Activated CD4-positive, alpha-beta memory T cell treated with anti-CD3 and anti-CD28 coated beads for 36 hours (primary cell): ENCODE measurements at places on chromosomes 1 and 21.

DNA sequence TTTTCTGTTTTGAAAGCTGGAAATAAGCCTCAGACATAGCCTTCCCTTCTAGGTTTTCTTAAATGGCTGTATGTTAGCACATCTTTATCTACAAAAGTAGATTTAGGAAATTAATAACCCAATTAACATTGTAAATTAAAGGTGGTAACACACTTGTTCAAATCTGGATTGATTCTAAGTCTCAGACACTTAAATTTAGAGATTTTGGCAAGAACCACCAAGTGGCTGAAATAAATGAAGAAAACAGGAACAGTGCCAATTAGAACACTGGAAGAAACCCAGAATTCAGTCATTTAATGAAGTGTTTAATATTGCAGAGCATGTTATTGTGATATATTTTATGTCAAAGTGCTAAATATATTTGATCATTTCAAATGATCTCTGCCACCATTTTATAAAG lies 628.2 kb downstream of the USP25 start:
- DNase-seq = no peak

DNA sequence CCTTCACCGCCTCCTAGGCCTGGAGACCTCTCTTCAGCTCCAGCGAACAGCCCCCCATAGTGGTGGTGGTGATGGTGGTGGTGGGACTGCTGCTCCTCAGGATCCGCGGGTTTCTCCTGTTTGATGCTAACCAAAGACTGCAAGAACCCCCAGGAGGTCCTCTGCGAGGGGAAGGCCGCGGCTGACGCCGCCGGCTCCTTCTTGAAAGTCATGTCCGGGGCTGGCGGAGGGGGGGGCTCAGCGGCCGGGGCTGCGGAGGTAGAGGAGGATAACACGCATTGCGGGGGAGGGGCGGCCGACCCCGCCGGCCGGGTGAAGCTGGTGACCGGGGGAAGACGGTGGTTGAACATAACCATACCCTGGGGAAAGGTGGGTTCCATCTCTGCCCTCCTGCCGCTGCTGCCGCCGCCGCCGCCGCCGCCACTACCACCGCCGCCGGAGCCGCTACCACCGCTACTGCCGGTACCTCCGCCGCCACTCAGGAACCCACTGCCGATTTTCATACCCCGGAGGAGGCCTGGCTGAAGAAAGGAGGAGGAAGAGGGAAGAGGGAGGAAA lies 554 bp downstream of the ZNF281 start:
- DNase-seq = peak; percentile 57

DNA sequence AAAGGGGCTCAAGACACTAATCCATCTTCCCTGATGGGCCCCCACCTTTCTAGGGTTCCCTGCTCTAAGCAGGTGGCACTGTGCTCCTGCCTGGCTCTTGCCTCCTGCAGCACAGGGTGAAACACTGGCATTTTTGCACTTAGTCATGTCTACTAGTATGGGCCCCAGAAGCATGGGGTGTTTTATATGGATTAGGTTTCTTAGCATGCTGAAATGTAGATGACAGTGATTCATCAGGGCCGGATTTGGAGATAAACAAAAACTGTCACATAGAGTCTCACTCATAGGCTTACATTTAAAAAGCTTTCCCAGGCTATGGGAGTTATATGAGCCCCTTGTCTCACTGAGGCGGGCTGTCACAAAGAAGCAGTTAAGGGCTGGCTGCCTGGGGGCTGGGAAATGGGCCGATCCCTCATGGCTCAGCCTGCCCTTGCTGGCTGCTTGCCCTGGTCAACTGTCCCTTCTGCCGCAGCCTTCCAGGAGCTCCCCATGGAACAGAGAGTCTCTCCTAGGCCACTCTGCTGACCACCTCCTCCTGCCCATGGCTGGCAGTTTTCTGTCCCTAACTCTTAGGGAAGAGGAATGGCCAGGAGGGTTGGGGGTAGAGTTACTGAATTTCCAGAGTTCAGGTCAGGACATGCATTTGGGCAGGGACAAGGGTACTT lies 6.5 kb downstream of the GALNT2 start:
- no peak for DNase-seq

DNA sequence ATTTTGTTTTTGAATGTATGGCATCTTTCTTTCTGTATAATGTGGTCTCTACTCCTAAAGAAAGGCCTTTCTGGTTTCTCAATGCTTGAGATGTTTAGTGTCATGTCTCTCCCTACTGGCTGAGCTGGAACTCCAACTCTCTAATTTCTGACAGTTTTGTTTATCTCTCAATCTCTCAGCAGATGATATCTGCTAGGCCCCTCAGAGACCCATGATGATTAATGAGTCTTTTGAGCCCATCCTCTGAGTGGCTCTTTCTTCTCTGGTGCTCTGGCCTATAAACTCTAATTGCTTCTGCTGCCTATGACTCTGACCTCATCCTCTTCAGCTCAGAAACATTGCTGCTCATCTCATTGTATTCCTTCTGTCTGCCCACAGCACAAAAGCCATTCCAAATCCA lies 46.6 kb downstream of the CRB1 start:
- no peak for DNase-seq

DNA sequence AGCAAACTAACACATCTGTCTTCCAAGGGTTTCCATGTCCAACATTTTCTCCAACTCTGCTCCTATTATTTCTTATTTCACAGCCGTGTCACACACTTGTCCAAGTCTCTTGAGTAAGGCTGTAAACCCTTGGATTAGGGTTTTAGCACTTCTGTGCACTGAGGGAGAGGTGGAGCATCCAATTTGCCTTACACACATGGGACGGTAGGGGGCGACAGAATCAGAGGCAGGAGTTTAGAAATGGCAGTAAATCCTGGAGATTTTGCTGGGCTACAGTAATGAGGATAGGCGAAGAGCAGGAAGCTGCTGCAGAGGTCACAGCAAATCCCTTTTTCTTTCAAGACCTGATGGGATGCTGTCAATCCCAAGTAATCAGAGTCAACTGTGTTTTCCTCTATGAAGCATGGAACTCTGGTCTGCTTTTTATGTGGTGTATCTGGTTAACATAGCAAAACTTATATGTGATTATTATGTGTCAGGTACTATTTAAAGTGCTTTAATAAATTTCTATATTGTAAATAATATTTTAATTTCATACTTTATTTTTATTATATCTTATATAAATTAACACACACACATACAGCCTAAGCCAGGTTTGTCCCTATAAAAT lies 15.4 kb upstream of the LCE5A start:
- DNase-seq = peak; percentile 46

DNA sequence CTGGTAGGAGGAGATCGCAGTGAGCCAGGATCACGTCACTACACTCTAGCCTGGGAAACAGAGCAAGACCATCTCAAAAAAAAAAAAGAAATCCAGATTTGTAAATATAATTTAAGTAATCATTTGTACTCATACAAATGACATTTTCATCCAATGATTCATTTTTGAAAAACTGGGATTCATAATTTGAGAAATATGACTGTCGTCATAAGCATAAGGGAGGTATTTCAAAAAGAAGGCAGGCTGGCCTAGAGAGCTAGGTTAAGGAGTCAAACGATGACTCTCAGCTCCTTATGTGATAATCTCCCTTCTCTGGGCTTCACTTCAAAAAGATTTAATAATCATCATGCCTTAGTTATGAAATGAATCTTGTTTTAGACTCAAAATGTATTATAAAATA lies 2.3 kb downstream of the GART start:
- DNase-seq = no peak

DNA sequence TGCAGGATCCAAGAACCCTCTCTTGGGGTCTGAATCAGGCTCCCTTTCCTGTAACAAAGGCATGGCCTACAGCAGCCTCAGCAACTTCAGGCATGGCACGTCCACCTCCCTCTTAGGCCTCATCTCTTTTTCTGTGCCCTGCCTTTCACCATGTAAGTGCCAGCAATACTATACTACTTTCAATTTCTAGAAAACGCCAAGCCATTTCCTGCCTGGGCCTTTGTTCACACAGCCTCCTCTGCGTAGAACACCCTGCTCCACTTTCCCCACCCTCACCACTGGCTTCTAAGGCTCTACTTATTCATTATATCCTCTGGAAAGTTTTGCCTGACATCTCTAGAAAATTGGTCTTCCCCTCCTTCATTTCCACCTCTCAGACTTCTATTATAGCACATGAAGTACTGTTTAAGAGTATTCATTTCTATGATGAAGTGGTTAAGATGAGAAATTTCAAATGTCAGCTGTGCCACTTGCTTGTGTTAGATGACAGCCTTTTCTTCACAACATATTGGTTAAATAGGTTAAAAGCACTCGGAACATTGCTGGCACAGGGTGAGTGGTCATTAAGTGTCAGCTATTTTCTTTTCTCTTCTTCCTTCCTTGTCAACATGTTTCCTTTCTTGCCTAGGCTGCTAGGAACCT lies 41.6 kb upstream of the VWA5B1 start:
- peak; percentile 67 for DNase-seq

DNA sequence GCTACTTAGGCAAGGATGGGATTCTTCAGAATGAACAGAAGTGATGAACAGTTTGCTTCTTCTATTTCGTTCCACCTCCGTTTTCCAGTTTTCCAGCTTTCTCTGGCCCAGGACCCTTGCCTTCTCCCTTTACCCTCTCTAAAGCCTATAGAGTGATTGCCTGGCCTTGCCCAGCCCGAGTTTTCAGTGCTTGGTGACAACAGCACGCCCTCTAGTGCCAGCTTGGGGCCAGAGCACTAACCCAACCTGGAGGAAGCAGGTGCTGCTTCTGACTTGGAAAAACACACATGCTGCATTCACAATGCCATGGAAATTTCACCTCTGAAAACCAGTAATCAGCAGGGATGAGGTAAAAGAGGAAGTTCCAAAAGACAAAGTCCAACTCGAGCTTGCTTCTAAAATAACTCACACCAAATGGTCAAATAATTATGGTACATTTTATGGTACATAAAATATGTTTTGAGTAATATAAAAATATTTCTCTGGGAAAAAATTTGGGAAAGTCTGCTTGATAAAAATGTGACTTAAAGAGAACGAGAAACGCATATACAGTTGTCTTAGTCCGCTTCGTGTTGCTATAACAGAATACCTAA lies 26.1 kb downstream of the UBE2T start:
- DNase-seq = peak; percentile 84

DNA sequence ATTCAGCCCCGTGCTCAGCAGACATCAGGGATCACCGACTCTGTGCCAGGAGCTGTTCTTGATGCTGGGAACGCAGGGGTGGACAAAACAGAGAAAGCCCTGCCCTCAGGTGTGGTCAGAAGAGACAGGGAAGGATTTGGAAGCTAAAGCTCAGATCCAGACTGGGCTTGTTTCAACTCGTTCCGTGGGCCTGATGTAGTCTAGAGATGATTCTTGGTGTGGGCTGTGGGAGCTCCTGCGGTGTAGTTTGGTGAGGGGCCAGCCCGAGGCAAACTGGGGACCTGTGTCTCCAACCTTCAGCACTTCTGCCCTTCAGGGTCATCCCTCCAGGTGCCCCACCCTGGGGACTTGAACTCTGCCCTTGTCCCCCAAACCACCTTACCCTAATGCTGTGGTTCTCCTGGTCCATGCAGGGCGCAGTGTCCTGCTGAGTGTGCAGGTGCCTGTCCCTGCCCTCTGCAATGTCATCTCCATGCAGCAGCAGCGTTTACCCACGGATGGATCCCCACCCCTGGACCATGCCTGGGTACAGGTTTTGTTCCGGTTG lies 17.3 kb upstream of the ABCG1 start:
- DNase-seq = no peak

GRCh38 chr1:6348511-6349191 lies 44.9 kb downstream of the ACOT7 start:
- DNase-seq = peak; percentile 68

DNA sequence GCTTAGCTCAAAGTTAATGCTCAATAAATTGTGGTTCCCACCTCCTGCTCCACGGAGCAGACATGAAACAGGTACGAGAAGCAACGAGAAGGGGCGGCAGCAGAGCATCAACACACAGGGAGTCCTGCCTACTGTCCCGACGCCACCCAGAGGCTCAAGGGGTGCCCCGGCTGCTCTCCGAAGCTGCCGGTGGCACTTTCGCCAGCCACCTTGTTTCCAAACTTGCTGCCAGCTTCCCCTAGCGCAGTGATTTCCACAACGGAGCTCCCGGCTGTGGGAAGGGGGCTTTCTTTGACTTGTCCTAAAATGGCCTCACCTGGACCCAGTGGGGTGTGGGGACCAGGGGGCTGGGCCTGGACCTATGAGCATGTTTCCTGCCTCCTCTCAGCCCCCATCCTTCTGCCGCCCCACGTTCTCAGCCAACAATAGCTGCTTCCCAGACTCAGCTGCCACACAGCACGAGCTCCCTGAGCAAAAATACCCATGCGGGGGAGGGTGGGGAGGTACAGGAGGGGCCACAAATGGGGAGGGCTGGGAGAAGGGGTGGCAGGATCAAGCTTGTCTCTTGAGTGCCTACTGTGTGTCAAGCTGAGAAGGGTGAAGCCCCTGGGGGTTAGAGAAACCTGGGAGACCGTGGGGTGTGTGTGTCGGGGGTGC lies 35.6 kb upstream of the ECE1 start:
- no peak for DNase-seq

GRCh38 chr1:171742577-171742922 lies 685 bp upstream of the VAMP4 start:
- peak; percentile 44 for DNase-seq

- DNase-seq = no peak
These were observed 209.2 kb downstream of the ZNF326 start for GRCh38 chr1:90204023-90204590.

GRCh38 chr1:236354330-236355147 lies 39.5 kb upstream of the EDARADD start:
- no peak for DNase-seq

- DNase-seq = no peak
These were observed 67.1 kb upstream of the LRRC8D start for GRCh38 chr1:89753761-89754160.

GRCh38 chr1:6859415-6860343 lies 74.4 kb downstream of the CAMTA1 start:
- no peak for DNase-seq

DNA sequence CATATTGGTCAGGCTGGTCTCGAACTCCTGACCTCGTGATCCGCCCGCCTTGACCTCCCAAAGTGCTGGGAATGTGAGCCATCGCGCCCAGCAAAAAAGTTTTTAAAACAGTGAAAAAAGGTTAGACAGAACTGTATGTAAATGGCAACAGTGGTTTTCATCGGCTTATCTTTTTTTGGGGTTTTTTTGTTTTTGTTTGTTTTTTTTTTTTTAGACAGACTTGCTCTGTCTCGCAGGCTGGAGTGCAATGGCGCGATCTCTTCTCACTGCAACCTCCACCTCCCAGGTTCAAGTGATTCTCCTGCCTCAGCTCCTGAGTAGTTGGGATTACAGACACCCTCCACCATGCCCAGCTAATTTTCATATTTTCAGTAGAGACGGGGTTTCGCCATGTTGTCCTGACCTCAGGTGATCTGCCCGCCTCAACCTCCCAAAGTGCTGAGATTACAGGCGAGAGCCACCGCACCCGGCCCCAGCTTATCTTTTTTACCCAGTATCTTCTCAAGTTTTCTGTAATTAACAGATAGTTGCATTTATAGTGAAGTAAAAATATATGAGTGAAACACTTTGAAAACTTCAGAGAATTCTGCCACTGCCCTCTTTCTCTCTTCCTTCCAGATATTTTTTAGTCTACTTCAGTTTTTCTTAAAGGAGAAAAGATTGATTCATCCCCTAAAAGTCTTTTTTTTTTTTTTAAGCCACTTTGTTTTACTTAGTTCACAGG lies 13.1 kb downstream of the TIMM17A start:
- no peak for DNase-seq

- DNase-seq = no peak
These were observed 67.6 kb upstream of the GUCA2B start for GRCh38 chr1:42085596-42085995.
